ENCODE measurements at places on chromosomes 2 and 18. TPM values are rescaled to one million over a fixed set of nuclear protein-coding genes. Genes with fewer than 3 reads are reported as not detected.

UGT1A4 gene
- total RNA-seq, result 0.12 TPM

CTLA4 gene
- total RNA-seq, result not detected

NPHP1 gene
- 2.7 TPM for total RNA-seq

NT5C1B gene
- not detected for total RNA-seq

TCF7L1 gene
- 6.8 TPM for total RNA-seq

STAT4 gene
- 0.44 TPM for total RNA-seq

PTPRM gene
- total RNA-seq, result 256 TPM

All from glomerular endothelial cell (primary cell).